ENCODE measurements at places on chromosomes 12 and 14. TPM values are rescaled to one million over a fixed set of nuclear protein-coding genes. Genes with fewer than 3 reads are reported as not detected.

Gene POTEG
- not detected for polyA plus RNA-seq

Gene PRKD1
- polyA plus RNA-seq, result 2.7 TPM

Gene RASSF9
- polyA plus RNA-seq, result 0.27 TPM

DNA sequence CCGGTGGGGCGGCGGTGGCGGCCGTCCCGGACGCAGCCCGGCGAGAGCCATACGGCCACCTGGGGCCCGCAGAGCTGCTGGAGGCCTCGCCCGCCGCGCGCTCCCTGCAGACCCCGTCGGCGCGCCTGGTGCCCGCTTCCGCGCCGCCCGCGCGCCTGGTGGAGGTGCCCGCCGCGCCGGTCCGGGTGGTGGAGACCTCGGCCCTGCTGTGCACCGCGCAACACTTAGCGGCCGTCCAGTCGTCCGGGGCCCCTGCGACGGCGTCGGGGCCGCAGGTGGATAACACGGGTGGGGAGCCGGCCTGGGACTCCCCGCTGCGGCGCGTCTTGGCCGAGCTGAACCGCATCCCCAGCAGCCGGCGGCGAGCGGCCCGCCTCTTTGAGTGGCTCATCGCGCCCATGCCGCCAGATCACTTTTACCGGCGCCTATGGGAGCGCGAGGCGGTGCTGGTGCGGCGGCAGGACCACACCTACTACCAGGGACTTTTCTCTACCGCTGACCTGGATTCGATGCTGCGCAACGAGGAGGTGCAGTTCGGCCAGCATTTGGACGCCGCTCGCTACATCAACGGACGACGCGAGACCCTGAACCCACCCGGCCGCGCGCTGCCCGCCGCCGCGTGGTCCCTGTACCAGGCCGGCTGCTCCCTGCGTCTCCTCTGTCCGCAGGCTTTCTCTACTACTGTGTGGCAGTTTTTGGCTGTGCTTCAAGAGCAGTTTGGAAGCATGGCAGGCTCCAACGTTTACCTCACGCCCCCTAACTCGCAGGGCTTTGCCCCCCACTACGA lies 716 bp downstream of the RIOX1 start:
- DNase-seq, result peak; percentile 76

DNA sequence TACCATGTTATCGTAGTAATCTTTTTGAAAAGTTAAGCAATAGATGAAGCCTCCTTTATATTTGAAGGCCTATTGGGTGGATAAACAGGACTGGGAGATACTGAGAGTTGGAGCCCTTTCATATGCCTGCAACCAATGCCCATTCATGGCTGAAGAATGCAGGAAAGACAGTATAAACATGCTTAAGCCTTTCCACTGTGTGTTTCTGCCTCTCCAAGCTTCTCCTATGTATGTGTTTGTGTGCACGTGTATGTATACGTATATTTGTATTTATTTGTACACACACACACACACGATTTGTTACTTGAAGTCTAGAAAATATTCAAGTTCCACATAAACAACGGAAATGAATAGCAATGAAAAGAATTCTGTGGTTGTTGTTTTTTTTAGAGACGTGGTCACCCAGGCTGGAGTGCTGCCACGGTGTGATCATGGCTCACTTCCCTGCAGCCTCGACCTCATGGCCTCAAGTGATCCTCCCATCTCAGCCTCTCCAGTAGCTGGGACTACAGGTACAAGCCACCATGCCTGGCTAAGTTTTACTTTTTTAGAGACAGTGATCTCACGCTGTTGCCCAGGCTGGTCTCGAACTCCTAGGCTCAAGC lies 1453.5 kb downstream of the AACS start:
- no peak for DNase-seq

GRCh38 chr14:28876572-28876945 lies 110.0 kb downstream of the FOXG1 start:
- no peak for DNase-seq

GRCh38 chr12:108709697-108710096 lies 21.6 kb downstream of the CORO1C start:
- no peak for DNase-seq

DNA sequence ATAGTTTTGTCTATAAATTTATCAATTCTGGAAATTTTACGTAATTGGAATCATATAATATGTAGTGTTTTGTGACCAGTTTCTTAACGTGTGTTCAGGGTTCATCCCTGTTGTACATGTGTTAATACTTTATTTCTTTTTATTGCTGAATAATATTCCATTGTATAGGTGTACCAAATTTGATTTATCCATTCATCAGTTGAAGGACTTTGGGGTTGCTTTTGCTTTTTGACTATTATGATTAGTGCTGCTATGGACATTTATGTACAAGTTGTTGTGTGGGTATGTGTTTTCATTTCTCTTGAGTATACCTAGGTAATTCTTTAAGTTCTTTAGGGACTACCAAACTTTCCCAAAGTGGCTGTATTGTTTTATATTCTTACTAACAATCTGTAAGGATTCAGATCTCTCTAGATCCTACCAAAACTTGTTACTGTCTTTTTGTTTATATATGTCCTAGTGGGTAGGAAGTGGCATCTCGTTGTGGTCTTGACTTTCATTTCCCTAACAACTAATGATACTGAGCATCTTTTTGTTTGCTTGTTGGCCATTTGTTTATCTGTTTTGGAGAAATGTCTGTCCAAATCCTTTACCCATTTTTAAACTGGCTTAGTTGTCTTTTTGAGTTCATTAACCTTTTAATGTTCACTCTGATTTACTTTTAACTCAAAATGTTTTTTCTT lies 14.9 kb downstream of the VRK1 start:
- no peak for DNase-seq

GRCh38 chr12:74431801-74432200 lies 105.8 kb upstream of the ATXN7L3B start:
- no peak for DNase-seq

DNA sequence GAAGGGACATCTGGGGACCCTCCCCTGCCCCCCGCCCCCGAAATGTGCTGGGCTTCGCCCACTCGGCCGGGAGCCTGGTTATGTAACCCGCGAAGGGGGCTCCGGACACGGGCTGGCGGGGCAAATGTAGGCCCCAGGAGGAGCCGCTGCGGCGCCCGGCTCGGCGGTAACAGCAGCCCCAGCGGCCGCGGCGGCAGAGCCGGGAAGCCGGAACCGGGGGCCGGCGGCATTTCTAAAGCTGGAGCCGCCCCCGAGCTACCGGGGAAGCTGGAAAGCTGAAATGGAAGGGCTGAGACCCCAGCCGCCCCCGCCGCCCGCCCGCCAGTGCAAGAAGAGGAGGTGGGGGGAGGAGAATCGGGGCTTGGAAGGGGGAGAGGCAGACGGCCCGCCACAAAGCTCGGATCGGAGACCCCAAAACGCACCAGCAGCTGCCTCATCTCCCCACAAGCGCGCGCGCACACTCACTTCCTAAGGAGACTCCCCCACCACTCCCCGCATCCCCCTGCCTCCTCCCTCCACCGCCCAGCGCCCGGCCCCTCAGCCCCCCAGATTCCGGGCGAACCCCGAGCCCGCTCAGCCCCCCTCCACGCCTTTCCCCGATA lies 1.5 kb downstream of the KDM2B start:
- DNase-seq, result no peak
